ENCODE measurements at places on chromosomes 13 and 19.

DNA sequence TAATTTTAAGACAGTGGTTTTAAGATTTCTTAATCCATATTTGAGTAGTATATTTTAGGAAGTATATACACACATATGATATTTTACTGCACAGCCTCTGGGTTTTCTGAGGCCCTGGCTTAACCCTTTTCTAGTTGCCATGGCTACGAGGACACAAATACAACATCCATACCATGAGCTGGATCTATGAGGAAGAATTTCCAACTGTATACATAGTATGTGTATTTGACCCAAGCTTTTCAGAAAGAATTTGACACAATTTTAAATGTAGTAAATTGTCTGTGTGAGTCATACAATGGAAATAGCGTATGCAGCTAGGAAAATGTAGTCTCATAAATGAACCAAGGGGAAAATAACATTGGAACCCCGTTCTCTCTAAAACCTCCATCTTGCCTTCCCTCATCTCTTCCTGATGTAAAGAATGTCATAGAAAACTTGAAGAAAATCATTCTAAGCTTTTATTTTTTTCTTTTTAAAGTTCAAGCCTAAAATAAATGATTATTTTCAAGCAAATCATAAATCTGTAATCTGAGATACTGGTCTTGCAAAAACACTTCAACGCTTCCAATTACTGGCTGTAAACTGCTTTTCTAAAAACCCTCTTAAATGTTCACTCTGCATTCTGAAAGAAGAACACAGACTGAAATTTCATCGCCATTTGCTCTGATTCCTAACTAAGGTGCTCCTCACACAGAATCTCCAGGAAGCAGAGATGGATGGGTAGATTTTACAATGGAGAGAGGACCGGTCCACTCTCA, 172.4 kb downstream of the LACC1 start:
- DNase-seq: no peak

- no peak for DNase-seq
Observed at GRCh38 chr19:4391701-4392483, 8.5 kb downstream of the SH3GL1 start.

GRCh38 chr13:106402866-106403265, 132.6 kb downstream of the EFNB2 start:
- DNase-seq: no peak

GRCh38 chr13:68897331-68897928, 1210.2 kb upstream of the ATXN8OS start:
- no peak for DNase-seq

- no peak for DNase-seq
Observed at GRCh38 chr13:87821512-87821911, 150.3 kb downstream of the SLITRK5 start.

GRCh38 chr13:40432018-40432978, 234.1 kb downstream of the FOXO1 start:
- no peak for DNase-seq
